Hematopoietic multipotent progenitor cell treated with erythropoietin and hydrocortisone succinate and interleukin-3 and kit ligand, for 4 days (in vitro differentiated cells): ENCODE measurements at places on chromosomes 2 and 18.

GRCh38 chr18:77114415-77115191 lies 18.0 kb downstream of the MBP start:
- peak; percentile 98 for DNase-seq

DNA sequence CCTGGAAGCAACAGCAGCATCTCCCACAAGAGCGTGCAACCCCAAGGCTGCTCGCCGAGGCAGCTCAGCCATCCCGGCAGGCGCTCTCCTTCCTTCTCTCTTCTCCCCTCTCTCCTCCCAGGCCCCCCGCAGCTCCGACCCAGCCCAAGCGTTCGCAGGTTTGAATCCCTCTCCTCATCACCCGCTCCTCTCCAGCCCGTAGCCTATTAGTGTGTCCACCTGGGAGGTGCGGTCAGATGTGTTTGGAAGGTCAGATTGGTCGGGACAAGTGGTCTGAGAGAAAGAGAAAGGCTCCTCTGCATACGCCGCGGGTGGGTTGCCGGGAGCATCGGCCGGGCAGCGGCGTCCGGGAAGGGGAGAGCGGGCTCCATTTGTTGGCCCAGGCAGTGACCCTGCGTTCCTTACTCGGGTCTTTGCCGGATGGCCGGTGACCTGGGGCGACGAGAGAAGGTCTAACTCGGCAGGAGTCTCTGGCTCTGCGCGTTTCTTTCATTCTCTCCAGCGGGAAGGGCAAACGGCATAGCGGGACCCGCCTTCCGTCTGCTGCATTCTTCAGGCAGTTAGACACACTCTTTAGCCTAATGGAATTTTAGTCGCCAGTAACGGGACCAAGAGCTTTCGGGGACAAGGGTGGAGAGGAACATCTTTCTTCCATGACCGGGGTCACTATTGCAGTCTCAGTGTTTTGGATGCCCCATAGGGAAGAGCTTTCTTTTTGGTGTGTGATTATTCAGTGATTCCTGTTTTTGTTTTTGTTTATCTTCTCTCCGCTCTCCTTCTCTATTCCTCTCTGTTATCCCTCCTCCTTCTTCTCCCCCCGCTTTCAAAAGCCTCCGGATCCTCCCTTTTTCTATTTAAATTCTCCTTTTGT lies 1.1 kb upstream of the TMEFF2 start:
- DNase-seq, result peak; percentile 21

GRCh38 chr2:45031028-45031427 lies 21.8 kb upstream of the SIX2 start:
- no peak for DNase-seq

GRCh38 chr18:10121786-10122515 lies 208.1 kb downstream of the VAPA start:
- no peak for DNase-seq

- no peak for DNase-seq
Measured at GRCh38 chr2:48127612-48128191, 221.4 kb upstream of the FBXO11 start.

- no peak for DNase-seq
Measured at GRCh38 chr2:140027320-140027719, 1247.1 kb upstream of the NXPH2 start.

DNA sequence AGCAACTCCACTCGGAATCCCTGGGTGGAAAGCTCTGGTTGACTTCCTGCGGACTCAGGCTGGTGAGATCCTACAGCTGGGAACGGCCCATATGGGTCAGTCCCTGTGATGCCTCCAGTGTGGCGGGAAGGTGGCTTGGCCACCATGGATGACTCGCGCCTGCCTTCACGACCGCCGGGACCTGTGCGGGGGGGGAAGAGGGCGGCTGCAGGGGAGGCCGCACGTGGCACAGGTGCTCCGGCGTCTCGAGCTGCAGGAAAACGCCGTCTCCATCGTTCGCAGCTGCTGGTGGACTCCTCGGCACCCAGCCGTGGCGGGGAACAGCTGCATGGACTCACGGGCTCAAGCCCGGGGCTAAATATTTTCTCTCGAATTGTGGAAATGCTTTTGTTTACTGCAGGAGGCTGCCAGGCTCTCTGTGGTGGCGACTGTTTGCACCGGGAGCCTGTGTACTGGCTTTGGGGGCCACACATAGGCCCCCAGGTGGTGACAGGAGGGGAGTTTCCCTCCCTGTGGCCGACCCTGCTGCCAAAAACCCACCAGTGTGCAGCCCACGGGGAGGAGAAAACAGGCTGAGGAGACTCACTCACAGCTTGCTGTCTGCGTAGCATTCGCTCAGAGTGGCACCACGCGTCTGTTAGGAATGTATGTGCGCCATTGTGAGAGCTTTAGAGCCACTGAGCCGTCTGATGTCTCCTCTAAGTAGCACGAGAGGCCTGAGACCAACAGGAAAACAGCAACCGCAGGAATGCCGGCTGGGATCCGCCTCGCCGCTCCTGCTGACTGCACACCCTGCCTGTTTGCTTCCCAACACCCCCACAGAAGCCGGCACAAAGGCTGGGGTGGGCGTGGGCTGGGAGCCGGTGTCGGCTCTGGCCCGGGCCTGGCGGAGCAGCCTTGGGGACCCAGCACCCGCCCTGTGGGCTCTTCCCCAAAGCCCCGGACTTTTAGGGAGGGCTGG lies 89.2 kb downstream of the NFATC1 start:
- no peak for DNase-seq

GRCh38 chr2:235639428-235639773 lies 145.6 kb downstream of the AGAP1 start:
- DNase-seq, result no peak

DNA sequence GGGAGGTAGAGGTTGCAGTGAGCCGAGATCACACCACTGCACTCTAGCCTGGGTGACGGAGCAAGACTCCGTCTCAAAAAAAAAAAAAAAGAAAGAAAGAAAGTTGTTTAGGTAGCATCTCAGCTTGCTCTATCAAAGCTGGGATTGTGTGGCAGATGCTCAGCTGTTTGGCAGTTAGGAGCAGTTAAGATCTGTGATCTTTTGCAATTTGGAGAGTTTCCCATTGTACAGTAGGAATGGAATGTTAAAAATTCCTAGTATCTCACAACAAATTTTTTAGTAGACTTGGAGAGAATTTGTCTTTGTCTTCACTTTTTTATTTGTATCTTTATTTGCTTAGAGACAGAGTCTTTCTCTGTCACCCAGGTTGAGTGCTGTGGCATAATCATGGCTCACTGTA lies 122.9 kb upstream of the UNC80 start:
- no peak for DNase-seq

- DNase-seq, result no peak
Measured at GRCh38 chr2:238346544-238346943, 26.2 kb downstream of the TRAF3IP1 start.

DNA sequence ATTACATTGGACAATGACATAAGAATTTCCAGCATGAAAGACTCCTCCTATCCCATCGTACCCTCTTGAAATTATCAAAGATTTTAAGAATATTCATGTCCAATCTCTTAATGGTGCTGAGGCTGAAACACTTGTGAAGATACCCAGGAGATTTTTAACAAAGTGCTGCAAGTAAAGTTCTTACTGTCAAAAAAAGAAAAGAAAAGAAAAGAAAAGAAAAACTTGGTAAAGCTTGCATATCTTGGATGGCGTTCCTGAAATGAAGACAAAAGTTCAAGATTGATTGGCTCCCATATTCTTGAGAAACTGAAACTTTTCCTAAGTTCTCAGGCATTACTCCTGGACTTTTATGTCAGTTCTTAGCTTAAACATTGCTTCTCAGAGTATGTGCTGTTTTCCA lies 1010.5 kb upstream of the PIK3C3 start:
- DNase-seq, result no peak
